ENCODE measurements at places on chromosomes 12 and 14. TPM values are rescaled to one million over a fixed set of nuclear protein-coding genes. Genes with fewer than 3 reads are reported as not detected.

DNA sequence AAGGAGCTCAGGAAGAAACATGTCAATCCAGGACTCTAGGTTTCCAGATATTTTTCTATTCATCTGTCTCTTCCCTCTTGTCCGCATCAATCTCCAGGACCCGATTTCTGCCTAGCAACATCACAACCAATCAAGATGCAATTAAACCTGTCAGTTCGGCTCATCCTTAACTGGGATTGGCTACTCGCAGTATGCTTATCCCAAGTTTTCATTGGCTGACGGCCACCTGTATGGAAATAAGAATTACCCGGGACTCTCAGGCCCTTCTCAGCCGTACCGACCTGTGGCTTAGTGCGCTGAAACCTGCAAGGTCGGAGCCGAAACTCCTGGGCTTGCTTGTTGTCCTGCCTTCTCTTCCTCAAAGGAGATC is 20.4 kb upstream of the ATP5MC2 start:
- no peak for DNase-seq

ZNF384 gene
- 28.1 TPM for total RNA-seq

DNA sequence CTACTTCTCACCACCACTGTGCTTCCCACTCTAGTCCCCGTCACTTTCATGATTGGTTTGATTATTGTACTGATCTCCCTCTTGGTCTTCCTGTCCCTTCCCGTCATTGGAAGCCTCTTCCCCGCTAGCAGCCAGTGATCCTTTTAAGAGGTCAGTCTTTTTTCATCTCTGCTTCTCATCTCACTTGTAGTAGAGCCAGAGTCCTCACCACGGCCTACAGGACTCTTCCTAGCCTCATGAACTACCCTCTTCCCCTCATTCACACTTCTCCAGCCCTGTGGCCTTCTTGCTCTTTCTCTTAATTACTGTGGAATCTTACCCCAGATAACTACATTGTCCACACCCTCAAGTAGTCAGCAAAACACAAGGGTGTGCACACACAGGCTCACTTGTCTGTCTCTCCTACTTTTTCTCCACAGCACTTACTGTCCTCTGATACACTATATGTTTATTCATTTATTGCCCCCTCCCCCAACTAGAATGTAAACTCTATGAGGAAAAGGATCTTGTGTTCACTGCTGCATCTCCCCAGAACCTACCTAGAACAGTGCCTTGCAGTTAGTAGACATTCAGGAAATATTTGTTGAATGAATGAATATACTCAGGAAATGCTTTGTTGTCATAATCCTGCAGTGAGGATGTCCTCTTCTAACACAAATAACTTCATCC is 66.3 kb downstream of the CKB start:
- no peak for DNase-seq

GIT2 gene
- total RNA-seq, result 77.2 TPM

RARG gene
- 4.3 TPM for total RNA-seq

GAS2L3 gene
- 11.0 TPM for total RNA-seq

GRCh38 chr14:95515596-95516552 is 576 bp downstream of the SYNE3 start:
- DNase-seq, result no peak

DNA sequence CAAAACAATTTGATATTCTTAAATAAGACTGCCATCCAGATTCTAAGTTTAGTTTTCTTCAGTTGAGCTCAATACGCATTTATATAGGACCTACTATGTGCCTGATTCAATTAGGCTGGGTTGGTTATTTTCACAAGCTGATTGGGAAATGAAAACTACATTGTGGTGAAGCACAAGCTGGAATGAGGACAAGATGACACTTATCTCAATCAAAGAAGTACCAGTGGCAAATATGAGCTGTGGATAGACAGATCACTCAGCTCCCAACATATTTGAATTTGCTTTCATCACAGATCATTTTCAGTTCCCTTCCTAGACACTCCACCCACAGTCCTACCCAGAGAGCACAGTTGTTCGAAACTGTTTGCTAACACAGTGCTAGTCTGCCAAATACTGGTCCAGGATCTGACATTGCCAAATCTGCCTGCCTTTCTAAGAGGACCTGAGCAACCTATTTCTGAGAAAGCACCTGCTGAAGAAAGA is 74.7 kb downstream of the LLPH start:
- no peak for DNase-seq

EPS8 gene
- total RNA-seq, result 354 TPM

- DNase-seq, result no peak
Observed at GRCh38 chr14:99467336-99468078, 13.2 kb downstream of the SETD3 start.

- DNase-seq, result no peak
Observed at GRCh38 chr12:1288333-1288732, 297.3 kb downstream of the ERC1 start.
